ENCODE measurements at places on chromosomes 13 and 19. TPM values are rescaled to one million over a fixed set of nuclear protein-coding genes. Genes with fewer than 3 reads are reported as not detected.
A peak's percentile ranks its signal among the peaks of the same experiment; 100 is the strongest.

DNA sequence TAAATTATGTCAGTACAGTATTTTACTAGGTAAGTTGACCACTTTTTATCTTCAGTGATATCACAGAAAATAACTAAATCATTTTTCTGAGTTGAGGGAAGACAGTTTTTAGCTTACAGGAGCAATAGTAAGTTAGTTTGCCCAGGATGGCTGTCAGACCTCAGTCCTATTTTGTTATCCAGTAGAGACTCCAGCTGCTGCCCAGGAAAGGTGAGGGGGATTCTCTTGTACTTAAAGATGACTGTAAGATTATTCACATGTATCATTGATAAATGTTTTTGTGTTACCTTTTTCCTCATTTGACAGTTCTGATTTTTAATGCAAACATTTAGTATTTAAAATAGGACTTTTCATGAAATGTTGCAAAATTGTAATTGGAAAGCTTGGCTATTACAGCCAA lies 14.5 kb upstream of the GPR183 start:
- H3K27ac ChIP-seq, result peak overlapping the region; percentile 92
- no peaks in the 10 kb centered on the region for H3K27me3 ChIP-seq
- DNase-seq, result no peak
- H3K36me3 ChIP-seq, result peaks cover 22% of the 10 kb centered on the region

Gene ZNF528
- 12.6 TPM for total RNA-seq

DNA sequence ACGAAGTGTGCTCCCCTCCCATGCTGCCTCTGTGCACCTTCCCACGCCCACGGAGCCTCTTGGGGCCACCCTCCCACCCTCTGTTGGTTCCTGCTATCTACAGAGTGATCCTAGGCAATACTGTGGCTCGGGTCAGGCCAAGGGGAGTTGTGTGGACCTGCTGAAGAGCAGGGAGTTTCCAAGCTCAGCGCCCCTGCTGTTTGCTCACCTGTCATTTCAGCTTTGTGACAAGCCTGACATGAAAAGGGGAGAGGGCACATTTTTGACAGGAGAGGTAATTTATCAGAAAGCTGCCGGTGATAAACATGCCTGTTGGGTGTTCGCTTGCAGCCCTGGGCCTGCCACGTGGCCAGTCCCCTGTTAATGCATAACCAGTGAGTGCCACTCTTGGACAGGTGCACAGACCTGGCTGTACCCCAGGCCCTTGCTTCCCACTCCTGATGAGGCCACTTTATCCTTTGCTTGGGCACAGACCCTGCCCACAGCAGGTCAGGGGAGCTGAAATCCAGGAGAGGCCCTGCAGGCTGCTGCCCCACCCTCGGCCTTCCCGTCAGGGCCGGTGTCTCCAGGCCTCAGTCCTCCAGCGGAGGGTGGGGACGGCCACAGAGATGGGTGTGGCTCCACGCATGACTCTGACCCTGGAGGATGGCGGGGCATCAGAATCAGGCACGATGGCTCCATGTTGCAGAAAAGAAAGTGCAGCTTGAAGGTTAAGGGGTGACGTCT lies 201.5 kb upstream of the GPR12 start:
- no peak for DNase-seq
- H3K36me3 ChIP-seq, result no peaks in the 10 kb centered on the region
- H3K27ac ChIP-seq, result no peak overlapping the region

DNA sequence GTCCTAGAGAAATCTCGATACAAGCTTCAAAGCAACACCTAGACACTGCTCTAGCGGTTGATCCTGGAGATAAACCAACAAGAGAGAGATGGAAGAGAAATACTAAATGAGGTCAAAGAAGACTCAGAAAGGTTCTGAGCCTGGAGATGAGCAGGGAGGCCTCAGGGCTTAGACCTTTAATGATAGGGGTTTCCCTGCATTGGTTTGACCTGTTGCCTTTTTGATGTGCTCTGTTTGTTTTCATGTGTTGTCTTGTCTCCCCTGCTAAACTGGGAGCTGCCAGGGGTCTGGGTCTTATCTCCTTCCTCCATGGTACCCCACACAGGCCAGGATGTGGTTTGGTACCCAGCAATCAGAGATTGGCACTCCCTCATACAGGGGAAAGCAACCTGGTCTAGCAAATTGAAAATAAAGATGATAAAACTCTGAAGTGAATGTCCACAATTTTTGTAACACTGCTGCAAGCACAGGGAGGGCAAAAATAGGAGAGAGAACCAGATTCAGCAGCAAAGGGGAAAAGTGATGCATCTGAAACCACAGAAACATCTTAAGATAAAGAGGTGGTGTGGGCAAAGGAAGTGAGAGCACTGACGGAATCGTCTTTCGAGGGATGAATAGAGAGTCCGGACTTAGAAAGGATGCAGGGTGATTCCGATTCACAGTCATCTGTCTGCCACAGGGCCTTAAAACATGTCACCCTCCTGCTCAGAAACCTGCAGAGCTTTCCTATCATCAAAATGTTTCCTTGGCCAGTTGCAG lies 3.5 kb downstream of the FFAR2 start:
- H3K27ac ChIP-seq, result no peak overlapping the region
- peak overlapping the region; percentile 23 for H3K4me3 ChIP-seq
- peaks cover 2% of the 10 kb centered on the region for H3K27me3 ChIP-seq
- H3K4me1 ChIP-seq, result peaks cover 41% of the 10 kb centered on the region

DNA sequence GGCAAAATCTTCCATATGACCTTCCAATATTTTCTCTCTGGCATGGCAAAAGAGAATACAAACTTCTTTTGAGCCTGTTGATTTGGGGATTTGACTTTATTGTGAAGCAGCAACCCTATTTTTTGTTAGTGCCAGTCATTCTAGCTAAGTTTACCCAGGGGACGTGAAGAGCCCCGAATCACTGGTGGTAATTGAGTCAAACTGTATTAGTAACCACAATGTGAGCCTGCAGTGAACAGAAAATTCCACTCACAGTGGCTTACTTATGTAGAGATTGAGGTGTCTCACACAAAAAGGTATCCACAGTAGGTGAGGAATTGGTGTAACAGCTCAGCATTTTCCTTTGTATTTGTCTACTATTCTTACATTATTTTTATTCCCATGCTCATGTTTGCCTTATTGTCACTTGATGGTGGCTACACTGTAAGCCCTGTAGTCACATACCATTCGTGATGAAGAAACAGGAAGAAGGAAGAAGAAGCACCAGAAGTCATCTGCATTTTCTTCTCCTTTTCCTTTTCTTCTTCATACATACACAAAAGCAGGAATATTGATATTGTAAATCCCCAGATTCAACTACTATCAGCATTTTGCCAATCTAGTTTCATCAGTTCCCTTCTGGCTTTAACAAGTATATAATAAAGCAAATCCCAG lies 33.3 kb upstream of the MYCBP2 start:
- H3K36me3 ChIP-seq, result no peaks in the 10 kb centered on the region
- no peaks in the 10 kb centered on the region for H3K27me3 ChIP-seq
- no peak for DNase-seq

DNA sequence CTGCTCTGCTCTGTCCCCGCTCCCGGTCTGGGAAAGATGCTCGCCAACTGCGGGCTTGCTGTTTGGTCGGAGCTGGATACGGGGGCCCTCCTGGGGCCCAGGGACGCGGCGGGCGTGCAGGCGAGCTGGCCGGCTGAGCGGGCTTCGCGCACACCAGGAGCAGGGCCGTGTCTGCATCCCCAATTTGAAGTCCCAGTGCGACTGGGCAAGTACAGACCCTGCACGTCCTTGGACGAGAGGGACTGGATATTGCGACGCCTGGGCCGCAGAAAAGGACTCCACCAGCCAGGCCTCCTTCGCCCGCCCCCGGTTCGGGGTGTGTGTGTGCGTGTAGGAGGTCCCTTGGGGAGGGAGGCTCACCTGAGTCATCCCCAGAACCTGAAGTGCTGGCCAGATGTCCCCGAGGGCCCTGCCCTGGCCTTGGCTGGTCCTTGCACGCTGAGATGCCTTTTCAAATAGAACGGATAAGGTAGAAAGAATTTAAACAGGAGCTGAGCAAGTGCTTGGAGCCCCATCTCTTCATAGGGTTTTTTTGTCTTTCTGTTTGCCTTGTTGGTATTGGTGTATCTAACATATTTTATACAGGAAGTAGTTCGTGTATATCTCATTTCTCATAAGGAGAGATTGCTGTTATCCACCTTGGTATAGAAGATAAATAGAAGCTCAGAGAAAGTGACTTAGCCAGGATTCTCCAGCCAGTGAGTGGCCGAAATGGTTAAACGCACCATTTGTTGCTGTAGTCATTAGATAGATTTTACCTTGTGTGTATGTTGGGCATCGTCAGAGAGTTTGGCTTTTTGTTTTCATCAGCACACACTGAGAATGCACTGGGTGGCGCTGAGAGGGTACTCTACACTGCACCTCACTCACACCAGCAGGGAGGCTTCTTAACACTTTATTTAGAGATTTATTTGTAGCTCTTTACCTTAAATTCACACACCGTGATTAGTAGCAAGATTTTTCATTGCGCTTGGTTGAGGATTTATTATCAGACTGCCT lies 1.1 kb downstream of the NAXD start:
- peaks cover 4% of the 10 kb centered on the region for H3K36me3 ChIP-seq
- H3K27me3 ChIP-seq, result no peaks in the 10 kb centered on the region
- H3K4me1 ChIP-seq, result peaks cover 7% of the 10 kb centered on the region
- H3K4me3 ChIP-seq, result peak overlapping the region; percentile 90
- H3K27ac ChIP-seq, result peak overlapping the region; percentile 48
- DNase-seq, result peak; percentile 64

DNA sequence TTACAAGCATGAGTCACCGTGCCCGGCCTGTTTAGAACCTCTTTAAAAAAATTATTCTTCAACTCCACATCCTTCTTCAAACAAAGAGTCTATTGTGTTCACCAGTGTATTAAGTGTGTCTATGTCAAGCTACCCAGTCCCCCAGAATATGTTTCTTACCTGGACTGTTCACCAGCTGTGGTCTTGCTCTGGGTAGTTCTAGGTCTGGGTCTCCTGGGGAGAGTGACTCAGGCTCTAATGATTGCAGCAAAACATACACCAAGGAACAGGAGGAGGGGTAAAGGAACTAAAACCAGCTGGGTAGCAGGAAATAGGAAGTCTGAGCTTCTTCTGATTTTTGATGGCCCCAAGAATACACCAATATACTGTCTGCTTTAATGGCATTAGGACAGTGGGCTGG lies at the start of gene FPR1:
Gene FPR1, minus strand, starts transcription at position 224 of the 400 bp plus-strand sequence. CDS start 4,884 bp downstream, outside the sequence.
- peak within 1 kb of the TSS; percentile 13 for H3K4me3 ChIP-seq
- no peak within 1 kb of the TSS for H3K27ac ChIP-seq
- peaks cover 18% of the 10 kb centered on the region for H3K27me3 ChIP-seq
- H3K36me3 ChIP-seq, result peaks cover 5% of the 10 kb centered on the region
- no peak for DNase-seq
- H3K4me1 ChIP-seq, result no peaks in the 10 kb centered on the region

DNA sequence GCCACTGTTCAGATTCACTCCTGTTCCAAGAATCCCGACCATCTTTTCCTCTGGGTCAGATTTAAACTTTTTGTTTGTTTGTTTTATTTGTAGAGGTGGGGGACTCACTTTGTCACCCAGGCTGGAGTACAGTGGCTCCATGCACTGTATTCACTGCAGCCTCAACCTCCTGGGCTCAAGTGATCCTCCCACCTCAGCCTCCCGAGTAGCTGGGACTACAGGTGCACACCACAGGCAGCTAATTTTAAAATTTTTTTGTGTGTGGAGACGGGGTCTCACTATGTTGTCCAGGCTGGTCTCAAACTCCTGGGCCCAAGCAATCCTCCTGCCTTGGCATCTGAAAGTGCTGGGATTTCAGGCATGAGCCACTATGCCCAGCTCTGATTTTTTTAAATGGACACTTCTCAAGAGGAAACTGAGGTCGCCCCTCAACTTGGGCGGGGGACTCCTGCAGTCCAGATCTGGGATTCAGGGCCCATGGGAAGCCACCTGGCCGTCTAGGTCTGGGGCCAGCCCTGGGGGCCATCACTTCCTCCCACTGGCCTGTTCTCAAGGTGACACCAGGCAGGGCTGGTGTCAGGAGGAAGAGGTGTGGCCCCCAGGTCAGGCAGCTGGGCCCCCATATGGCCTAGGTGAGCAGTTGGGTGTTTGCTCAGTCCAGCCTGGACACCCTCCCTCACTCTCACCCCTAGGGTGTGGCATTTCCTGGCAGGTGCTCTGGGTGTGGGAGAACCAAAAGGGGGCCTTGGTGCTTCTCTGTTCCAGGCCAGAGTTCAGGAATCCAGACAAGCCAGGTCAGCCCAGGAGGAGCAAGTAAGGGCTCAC lies 1.3 kb downstream of the B3GNT3 start:
- no peak for DNase-seq
- peaks cover 8% of the 10 kb centered on the region for H3K27me3 ChIP-seq
- H3K4me3 ChIP-seq, result no peak overlapping the region
- H3K4me1 ChIP-seq, result peaks cover 4% of the 10 kb centered on the region
- no peak overlapping the region for H3K27ac ChIP-seq

Gene SHISA7
- total RNA-seq, result not detected

DNA sequence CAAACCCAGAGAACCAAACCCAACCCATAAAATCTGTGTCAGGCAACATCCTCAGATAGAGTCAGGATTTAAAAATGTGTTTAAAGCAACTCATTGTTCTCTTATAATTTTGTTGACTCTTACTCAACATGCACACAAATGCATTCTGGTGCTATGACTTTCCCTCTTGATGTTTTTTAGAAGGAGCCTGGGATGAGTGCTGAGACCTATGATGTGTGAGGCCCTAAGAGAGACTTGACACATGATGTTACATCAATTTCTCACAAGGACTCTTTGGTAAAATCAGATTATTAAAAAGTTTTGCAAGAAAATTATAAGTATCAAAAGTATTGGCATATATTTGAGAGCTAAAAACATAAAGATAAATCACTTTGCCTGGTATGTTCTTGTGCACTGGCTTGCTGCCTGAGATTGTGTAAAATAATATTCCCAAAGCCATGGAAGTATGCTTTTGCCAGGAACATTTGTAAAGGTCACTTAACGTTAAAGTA lies 173.9 kb downstream of the DCLK1 start:
- no peaks in the 10 kb centered on the region for H3K4me1 ChIP-seq
- H3K36me3 ChIP-seq, result no peaks in the 10 kb centered on the region
- no peak overlapping the region for H3K4me3 ChIP-seq

Gene PLA2G4C
- 8.2 TPM for total RNA-seq

DNA sequence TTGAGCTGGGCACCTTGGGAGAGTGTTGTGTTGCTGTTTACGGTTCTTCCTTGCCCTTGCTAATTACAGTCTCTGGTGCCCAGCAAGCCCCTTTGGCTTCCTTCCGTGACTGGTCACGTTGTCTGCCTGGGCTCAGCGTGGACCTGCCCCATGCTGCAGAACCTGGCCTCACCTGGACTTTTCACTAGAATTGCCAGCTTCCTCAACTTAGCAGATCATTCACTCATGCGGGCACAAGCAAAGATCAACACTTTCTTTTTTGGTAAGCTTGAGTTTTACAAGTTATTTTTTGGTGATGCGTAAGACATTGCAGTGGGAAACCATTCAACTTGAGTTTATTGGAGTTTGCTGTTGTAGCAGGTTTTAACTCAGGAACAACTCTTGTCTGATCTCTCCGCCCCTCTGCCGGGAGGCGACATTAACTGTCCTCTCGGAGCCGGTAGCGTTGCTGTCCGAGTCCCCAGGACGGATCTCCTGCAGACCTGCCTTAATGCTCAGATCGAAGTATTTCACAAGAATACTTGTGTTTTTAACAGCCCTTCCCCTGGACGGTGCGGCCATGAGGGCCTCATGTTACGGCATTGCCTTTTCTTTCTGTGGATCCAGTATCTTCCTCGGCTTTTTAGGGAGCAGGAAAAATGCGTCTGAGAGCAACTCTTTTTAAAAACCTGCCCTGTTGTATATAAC lies 15.7 kb upstream of the TEX29 start:
- H3K4me3 ChIP-seq, result peak overlapping the region; percentile 73
- H3K4me1 ChIP-seq, result peaks cover 28% of the 10 kb centered on the region
- peak; percentile 42 for DNase-seq
- peaks cover 34% of the 10 kb centered on the region for H3K36me3 ChIP-seq

Gene AXL
- not detected for total RNA-seq
